GF-D8 (cell line): ENCODE measurements at places on chromosomes 7 and 10.

GRCh38 chr10:5500162-5500670 is 846 bp upstream of the CALML5 start:
- no peak for DNase-seq

DNA sequence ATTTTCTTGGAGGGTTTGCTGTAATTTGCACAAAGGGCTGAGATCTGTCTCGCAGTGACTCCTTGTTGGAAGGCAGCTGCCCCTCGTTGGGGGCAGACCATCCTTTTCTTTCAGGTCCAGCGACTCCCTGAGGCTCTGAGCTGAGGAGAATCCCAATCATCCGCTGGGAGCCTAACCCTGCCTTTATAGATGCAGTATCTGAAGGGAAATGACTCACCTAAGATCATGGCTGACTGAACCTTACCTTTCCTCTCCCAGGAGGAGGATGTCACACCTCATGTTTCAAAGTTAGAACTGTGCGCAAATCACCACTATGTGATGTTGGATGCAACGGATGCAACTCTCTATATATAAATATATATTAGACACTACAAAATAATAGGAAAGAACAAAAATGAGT is 36.4 kb upstream of the MXI1 start:
- DNase-seq: no peak

DNA sequence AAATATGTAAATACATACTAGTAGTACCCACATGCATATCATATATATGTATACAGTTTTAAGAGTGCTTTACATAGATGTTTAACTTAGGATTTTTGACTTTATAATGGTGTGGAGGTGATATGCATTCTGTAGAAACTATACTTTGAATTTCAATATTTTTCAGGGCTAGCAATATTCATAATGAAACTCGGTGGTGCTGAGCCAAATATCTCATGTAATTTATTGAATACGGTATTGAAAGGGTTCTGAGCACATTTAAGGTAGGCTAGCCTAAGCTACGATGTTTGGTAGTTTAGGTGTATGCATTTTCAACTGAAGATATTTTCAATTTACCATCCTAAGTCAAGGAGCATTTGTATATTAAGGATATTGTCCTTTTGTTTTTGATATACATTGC is 36.0 kb downstream of the ZNRF2 start:
- DNase-seq: no peak

GRCh38 chr7:30196408-30196807 is 61.6 kb downstream of the MTURN start:
- DNase-seq: no peak

DNA sequence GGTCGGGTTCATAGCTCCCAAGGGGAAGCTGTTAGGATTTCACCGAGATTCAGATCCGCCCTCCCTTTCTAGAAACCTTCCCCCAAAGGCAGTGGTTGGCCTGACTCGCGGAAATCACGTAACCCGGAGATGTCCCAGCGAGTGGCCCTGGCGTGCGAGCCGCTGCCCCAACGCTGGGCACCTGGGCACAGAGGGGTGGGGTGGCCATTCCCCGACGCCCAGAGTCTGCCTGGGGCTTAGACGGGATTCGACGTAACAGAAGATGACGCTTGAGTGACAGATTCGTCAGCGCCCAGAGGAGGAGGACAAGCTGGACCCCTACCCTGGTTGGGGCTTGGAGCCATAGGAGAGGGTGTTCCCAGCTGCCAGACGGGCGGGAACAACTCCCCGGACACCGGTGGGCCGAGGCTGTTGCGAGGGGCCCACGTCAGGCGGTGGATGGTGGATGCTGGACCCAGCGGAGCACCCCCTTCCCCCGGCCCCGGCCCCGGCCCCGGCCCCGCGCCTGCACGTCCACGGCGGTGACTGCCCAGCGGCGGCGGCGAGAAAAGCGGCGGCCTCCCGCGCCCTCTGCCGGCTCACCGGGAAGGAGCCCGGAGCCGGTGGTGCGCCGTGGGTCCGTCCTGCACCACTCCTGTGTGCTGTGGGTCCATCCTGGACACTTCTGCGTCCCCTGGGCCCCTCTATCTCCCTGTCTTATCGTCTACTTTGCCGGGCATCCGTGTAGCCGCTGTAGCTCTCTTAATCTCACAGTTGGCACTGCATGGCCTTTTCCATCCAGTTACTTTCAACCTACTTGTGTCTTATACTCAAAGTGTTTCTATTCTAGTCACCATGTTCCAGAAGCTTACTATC is 35.4 kb upstream of the KNDC1 start:
- no peak for DNase-seq

DNA sequence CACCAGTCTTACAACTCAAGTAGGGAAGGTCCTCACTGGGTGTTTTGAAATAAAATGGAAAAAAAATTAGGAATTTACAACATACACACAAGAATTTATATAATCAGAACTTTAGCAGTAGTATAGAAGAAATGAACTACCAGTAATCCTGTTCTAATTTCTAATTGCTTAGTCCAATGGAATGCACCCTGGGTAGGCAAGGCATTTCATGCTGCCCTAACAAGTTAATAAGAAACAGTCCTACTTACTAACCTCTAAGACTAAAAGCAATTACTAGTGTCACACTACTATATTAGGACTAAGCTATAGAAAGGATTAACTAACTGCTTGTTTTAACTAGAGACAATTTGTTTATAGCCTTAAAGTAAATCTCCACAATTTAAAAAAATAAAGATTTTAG is 158.1 kb downstream of the BTAF1 start:
- DNase-seq: no peak

DNA sequence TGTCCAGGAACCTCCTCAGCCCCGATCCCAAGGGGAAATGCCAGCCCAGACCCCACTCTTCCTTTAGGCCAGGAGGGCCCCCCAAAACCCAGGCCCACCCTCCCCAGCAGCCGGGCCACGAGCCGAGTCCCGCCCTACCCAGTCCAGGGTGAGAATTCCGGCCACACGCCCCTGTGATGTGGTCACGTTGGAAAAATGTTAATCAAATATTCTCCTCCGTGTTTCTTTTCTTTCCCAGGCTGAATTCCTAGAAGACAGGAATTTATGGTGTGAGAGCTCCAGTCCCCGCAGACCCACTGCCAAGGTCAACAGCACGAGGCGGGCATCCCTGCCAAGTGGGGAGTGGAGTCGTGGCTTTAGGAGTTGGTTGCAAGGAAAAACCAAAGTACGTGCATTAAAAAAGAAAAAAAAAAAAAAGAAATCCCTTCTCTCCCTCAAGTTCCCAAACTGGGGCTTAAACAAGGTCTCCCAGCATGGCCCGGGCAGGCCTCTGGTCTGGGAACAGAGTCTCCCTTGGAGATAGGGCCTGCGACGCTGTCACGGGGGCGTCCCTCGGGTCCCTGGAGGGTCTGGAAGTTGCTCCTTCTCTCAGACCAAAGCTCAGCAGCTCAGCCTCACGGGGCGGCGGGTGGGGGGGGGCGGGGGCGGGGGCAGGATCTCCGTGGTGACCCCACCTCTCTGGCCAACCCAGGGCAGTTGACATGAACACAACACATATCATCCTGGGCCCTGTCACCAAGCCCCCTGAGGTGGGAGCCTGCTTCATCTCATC is 28.1 kb upstream of the ELN start:
- DNase-seq: no peak

GRCh38 chr7:73303546-73303945 is 5.1 kb downstream of the NSUN5 start:
- no peak for DNase-seq

- DNase-seq: peak; percentile 36
These were observed 126.5 kb downstream of the CUBN start for GRCh38 chr10:17003151-17003550.

DNA sequence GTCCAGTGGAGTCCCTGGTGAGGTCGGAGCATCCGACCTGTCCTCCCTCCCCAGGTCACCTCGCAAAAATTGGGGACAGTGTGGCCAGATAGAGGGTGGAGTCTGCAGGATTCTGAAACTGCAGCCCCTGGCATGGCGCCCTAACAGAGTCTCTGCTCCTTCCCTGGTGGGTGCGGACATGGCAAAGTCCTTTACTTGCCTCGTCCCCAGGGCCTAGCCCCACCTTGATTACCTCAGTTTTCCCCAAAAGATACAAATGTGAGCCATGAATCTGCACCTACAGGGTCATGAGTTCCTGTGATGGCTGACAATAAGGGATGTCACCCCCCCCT is 47.7 kb downstream of the NPVF start:
- DNase-seq: no peak

DNA sequence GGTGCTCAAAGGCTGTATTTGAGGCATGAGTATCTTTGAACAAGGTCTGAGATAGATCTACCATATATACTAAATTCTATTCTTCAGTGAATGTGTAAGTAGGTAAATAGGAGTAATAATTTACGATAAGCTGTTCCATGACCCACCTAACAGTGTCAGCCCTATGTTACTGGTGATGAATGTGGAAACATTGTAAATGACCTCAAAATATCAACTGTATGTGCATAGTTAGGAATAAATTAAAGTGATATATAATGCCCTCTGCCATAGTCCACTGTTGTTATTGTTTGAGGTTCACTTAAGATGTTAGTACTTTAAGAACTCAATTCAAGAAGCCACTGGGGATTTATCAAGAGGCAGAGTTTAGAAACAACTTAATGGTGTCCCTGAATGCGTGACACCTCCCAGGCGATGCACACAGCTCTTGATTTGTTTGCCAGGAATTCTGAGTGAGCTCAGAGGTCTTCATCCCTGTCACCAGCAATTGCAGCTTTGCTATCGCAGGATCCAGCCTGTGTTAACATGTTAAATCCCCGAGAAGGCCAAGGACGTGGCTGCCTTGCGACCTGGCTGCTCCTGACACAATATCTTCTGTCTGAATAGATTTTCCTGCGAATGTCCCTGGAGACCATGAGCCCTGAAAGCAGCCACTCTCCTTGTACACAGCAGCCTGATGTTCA is 104.9 kb downstream of the KLF6 start:
- no peak for DNase-seq

DNA sequence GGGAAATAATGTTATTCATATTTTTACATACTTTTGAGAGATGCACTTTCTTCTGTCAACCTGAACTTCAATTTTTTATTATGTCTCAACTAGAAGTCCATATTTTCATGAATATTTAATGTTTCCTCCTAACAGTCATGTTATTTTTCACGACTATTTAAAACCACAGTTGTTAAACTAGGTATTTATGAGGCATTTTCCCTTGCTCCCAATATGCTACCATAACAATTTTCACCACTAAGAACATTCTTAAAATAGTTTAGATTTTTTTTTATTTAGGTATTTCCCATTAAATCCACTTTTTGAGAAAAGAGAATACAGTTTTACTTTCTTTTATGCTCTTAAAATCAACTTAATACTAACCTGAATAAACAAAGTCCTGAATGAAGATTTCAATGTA is 89.4 kb downstream of the JAZF1 start:
- no peak for DNase-seq

DNA sequence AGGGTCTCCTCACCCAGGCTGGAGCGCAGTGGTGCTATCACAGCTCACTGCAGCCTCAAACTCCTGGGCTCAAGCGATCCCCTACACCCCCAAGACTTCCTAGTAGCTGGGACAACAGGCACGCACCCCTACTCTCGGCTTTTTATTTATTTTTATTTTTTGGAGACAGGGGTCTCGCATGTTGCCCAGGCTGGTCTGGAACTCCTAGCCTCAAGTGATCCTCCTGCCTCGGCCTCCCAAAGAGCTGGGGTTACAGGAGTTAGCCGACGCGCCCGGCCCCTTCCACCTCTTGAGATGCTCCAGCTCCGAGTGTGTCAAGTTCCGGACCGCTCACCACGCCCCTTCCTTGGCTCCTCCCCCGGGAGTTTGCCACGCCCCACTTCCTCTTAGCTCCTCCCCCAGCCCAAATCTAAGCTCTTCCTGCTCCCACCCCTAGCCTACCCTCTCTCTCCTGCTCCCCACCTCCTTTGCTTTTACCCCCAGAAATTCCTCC is 6.3 kb downstream of the NAT16 start:
- no peak for DNase-seq

- no peak for DNase-seq
These were observed 16.3 kb upstream of the PLCE1 start for GRCh38 chr10:93977442-93977841.

GRCh38 chr10:69600761-69601330 is 27.6 kb upstream of the NEUROG3 start:
- DNase-seq: no peak

DNA sequence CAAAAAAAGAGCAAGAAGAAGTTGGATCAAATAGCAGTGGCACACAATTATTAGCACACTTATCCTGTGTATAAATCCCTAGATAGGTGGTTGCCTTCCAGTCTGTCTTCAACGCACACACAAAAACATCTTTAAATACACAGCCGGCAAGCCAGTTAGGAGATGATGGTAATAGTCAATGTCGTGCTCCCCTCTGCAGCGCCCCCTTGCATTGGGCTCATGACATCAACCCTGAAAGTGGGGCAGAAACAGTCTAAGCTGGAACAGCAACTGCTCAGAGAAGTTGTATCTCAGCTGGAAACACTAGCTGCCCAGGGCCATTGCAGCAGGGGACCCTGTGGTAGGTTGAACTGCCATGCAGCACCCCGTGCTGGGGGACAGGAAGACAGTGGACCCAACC is 179.5 kb upstream of the YAE1 start:
- no peak for DNase-seq

DNA sequence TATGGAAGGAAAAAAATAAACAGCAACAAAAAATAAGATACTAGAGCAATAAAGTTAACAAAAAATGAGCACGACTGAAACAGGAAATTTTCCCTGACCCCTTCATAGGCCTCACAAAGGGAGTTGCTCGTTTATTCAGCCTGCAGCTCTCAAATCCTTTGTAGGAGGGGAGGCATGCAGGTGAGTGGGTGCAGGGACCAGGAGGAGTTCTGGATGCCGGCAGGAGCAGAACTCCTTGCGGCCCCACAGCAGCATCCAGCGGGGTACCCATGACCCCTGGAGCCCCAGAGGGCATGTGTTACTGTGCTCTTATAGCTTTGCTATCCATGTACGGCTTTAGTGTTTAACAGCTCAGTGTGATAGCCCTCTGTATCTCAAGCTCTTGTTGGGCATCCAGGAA is 5.8 kb downstream of the TAS2R39 start:
- DNase-seq: no peak

GRCh38 chr7:108463613-108464012 is 7.4 kb upstream of the NRCAM start:
- DNase-seq: no peak

GRCh38 chr10:116743266-116744064 is 1.1 kb upstream of the HSPA12A start:
- DNase-seq: no peak

- DNase-seq: no peak
These were observed 90.2 kb upstream of the GNA12 start for GRCh38 chr7:2934211-2934731.

- no peak for DNase-seq
These were observed 346.3 kb downstream of the PAXIP1 start for GRCh38 chr7:154656618-154657017.

GRCh38 chr7:794671-795329 is 37.5 kb upstream of the SUN1 start:
- DNase-seq: no peak

GRCh38 chr7:140003913-140004382 is 58.8 kb downstream of the PARP12 start:
- no peak for DNase-seq

GRCh38 chr7:135420786-135421185 is 89.1 kb downstream of the CNOT4 start:
- DNase-seq: no peak
